ENCODE measurements at places on chromosomes 11 and 22.

DNA sequence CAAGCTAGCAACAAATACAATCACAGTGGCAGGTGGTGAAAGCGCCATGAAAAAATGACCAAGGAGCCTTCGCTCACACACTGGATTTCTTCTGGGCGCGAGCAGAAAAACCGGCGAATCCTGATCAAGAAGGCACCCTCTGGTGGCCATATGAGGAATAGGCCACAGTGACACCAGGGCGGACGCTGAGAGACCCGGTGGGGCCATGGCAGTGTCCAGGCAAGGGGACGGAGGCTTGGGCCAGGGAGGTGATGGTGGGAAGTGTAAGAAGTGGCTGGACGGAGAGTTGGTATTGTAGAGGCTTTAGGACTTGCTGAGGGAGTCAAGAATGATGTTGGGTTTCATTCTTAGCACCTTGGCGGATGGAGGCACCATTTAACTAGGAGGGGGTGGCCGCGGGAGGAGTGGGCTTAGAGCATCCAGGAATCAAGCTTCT is 16.9 kb upstream of the RAC2 start:
- DNase-seq = no peak

GRCh38 chr11:124758355-124759265 is 3.5 kb downstream of the ESAM start:
- DNase-seq = no peak

GRCh38 chr11:72120930-72121329 is 8.4 kb upstream of the ANAPC15 start:
- no peak for DNase-seq

- no peak for DNase-seq
Observed at GRCh38 chr11:66489636-66490035, 9.4 kb downstream of the DPP3 start.

DNA sequence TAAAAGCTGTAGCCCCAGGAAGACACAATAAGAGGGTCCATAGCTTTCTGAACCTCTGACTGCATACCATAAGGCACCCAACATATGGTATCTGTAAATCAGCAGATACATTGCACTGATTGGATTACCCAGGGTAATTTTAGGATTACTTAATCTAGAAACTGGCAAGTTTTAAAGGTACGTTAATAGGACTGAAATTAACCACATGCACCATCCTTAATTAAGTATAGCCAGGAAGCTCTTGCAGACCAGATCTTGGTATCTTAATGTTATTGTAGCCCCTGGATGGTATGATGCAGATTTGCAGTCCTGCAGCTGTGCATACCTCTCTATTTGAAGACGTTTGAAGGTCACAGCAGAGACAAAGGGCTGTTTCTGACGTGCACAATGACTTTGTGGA is 72.8 kb downstream of the ARHGAP42 start:
- no peak for DNase-seq

GRCh38 chr11:88167853-88168252 is 7.4 kb downstream of the RAB38 start:
- DNase-seq = no peak

DNA sequence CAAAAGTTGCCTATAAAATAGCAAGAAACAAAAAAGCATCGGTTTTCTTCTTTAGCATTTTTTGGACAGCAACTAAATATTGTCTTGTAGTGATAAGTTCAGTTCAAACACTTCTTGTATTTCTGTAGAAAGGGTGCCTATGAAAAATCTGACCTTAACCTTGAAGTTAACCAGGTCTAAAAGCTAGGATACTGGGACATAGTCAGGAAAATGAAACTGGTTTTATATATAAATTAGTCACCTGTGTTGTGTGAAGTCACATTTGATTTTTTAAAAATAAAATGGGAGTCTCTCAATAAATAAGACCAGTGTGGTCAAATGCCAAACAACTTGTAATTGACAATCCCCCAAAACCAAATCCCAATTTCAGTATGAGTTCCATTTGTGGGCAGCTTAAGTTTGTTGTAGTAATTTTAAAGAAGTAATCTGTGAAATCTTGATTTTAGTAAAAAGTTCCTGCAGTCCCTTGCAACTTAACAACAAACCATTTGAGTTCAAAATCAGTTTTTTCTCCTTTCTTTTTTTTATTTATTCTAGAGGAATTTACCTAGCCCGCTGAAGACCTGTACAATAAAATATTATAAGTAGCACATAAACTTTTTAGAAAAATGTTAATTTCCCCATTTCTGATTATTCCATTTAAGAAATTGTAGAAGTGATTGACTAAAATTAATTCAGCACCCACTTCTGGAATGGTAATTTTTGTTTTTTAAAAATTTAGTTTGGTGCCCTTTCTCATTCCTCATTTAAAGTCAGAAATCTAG is 84.5 kb upstream of the PPARA start:
- no peak for DNase-seq

DNA sequence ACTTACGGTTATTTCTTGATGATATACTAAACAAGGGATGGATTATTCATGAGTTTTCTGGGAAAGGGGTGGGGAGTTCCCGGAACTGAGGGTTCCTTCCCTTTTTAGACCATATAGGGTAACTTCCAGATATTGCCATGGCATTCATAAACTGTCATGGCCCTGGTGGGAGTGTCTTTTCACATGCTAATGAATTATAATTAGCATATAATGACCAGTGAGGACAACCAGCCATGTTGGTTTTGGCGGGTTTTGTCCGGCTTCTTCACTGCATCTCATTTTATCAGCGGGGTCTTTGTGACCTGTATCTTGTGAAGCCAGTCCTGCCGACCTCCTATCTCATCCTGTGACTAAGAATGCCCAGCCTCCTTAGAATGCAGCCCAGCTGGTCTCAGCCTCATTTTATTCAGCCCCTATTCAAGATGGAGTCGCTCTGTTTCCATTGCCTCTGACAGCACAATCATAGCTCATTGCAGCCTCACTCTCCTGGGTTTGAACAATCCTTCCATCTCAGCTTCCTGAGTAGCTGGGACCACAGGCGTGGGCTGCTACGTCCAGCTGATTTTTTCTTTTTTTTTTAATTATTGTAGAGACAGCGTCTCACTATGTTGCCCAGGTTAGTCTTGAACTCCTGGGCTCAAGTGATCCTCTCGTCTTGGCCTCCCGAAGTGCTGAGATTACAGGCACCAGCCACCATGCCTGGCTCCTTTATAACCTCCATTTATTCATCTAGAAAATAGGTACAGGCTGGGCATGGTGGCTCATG is 52.6 kb upstream of the EMID1 start:
- DNase-seq = no peak

GRCh38 chr11:30365793-30366517 is 43.1 kb downstream of the ARL14EP start:
- no peak for DNase-seq

- DNase-seq = no peak
Observed at GRCh38 chr22:22934543-22935055, 47.0 kb downstream of the IGLL5 start.

DNA sequence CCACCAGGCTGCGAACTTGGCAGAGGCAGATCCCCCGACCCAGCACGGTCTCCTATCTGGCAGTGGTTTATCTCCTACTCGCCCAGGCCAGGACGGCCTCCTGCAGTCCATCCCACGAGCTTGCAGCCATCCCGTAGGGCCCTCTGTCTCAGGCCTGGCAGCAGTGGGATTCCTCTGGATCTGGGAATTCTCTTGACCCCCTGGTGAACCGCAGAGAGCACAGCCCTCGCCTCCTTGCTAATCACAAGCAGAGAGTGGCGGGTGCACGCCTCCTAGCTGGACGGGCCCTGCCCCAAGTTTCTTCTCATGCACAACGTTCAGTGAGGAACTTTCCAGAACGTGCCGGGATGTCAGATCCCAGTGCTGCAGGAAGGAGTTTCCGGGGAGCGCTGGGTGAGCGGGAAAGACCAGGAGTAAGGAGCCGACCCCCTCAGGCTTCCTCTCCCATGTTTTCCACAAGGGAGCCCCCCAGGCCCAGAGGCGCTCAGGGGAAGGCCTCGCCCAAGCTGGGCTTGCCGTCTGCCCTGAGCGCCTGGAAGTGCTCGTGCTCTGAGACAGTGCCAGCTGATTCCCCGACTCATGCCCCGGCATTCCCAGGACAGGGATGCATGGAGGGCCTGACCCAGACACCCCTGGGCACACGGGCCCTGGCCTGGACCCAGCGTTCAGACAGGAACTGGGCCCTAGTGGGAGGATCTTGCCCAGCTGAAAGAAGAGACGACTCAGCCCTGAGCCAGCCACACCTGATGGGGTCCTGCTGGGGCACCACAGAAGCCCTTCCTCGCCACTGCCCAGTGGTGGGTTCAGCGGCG is 24.6 kb downstream of the IGF2 start:
- no peak for DNase-seq

- DNase-seq = no peak
Observed at GRCh38 chr22:45688600-45689080, 17.0 kb downstream of the ATXN10 start.

- no peak for DNase-seq
Observed at GRCh38 chr11:47961383-47961782, 19.0 kb upstream of the PTPRJ start.

GRCh38 chr11:116544721-116545120 is 228.1 kb downstream of the BUD13 start:
- no peak for DNase-seq

GRCh38 chr22:48103126-48103875 is 1340.9 kb downstream of the TBC1D22A start:
- DNase-seq = no peak

DNA sequence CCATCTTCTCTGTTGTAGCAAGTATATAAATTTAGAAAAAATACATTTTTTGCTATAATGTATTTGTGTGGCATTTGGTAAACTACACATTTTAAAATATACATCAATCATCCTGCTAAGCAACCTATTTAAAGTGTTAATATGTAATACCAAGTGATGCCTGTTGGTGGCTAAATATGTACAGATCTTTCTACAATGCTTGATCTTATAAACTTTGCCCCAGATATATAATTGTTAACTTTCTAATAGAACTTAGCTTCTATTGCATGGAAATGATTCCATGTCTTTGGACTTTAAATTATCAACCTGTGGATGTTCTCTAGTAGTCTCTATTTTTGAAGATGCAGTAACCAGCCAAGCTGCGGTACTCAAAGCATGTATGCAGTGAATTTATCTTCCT is 1260.4 kb upstream of the RAG2 start:
- no peak for DNase-seq

DNA sequence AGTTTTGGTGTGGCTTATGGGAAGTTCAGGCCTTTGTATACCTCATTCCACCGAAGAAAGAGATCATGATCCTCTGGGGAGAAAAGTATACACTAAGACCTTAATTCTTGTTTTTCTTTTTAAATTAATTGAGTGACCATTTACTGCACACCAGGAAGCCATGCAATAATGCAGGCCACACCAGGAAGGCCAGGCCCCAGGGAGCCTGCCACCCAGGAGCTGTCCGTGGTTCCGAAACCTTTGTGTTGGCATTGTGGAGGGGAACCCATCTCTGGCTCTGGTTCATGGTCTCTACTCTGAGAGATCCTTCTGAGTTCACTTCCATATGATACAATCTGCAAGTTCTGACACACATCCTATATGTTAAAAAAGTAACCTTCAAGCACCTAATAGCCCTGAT is 291.8 kb downstream of the MIAT start:
- no peak for DNase-seq

DNA sequence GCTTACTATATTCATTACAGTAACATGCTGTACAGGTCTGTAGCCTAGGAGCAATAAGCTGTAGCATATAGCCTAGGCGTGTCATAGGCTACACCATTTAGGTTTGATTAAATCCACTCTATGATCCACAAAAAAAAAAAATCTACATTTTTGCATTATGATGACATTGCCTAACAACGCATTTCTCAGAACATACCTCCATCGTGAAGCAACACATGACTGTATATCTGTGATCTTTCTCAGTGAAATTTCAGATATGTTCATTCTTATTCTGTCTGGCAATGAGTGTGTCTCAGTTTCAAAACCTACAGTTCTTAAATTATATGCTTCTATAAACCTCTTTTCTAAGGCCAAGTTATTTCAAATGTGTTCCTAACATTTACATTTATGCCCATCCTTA is 140.3 kb downstream of the CADM1 start:
- no peak for DNase-seq

DNA sequence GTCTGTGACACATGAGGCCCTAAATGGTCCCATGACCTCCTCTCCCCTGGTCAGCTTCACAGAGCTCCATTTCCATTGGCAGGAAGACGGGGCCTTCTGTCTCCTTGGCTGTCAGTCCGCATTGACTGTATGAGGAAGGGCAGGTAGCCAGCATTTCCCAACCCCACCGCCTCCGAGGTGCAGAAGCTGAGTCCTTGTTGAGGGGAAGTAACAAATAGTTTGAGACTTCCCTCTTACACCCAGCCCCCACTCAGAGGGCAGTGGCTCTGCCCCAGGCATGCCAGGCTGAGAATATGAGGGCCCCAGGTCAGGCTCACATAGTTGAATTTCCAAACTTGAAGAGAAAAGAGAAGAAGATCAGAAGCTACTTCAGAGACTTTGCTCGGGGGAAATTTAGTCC is 611.1 kb downstream of the BRD1 start:
- no peak for DNase-seq

Data from epithelial cell of prostate (primary cell).